ENCODE measurements at places on chromosomes 1 and 21.

DNA sequence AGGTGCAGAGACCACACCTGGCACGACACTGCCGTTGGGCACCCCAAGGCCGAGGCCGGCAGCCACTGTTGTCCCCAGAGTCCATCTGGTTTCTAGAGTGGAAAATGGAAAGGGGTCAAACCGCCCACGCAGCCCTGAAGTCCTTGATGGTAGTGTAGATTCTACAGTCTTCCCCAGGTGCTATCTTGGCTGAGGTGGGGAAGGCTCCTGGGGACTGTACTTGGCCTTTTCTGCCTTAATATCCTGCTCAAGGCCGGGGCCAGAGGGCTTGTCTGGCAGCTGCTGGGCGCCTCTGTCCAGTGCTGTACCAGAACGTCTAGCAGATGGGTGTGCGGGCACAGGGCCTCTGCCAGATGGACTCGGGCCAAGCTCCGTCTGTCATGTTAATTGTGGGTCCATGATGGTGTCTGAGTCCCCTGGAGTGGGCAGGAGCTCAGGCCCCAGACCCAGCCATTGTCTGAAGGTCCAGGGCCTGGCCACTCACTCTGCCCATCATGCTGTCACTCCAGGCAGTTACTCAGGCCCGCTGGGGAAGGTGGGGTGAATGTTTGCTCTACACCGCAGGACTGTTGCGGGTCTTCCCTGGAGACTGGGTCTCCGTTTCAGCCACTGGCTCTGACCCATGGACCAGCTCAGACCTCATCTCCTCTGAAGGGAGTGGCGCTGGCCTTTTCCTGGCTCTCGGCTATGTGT is 161.9 kb upstream of the COL6A1 start:
- DNase-seq, result no peak

DNA sequence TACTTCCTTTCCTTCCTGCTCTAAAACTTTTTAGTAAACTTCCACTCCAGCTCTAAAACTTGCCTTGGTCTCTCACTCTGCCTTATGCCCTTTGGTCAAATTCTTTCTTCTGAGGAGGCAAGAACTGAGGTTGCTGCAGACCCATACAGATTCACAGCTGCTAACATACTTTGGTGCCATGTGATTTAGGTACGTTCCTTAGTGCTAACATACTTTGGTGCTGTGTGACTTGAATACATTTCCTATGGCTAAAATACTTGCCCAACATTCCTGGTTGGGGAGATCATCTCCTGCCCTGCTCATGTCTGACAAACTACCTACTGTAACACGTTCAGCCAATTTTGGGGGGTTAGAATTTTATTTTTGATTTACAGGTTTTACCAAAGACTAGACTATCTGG is 6.8 kb upstream of the ZBTB40 start:
- no peak for DNase-seq

GRCh38 chr1:30848130-30848529 is 60.4 kb downstream of the SDC3 start:
- no peak for DNase-seq

DNA sequence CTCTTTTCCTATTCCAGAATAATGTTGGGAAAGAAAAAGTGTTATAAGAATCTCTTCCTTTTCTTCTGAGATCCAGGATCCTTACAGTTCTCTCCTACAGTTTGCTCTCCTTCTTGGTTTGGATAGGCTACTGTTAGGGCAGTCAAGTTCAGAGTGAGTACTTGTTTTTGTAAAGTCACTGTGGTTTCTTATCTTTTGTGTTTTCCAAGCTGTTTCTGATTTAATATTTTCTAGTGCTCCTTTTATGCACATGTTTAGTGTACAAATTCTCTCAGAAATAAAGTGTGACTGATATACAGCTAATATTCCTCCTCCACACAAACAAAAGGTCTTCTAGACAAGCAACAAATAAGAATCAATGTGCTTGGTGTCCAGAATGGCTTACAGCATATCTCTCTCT is 107.7 kb downstream of the BACH1 start:
- DNase-seq, result no peak
